ENCODE measurements at places on chromosomes 11 and 22. TPM values are rescaled to one million over a fixed set of nuclear protein-coding genes. Genes with fewer than 3 reads are reported as not detected.

Gene OR52E8
- not detected for total RNA-seq

Gene CALCB
- total RNA-seq: 5.6 TPM

Gene RAPSN
- not detected for total RNA-seq

Gene UQCR10
- total RNA-seq: 208 TPM

Gene OR6X1
- total RNA-seq: not detected

Gene NOX4
- total RNA-seq: 4.7 TPM

Gene TRIM6
- 3.3 TPM for total RNA-seq

Gene MS4A4A
- total RNA-seq: 11.0 TPM

Gene PISD
- 28.1 TPM for total RNA-seq

Gene CASP1
- 8.9 TPM for total RNA-seq

Gene KCNQ1OT1
- total RNA-seq: 6.8 TPM

Gene SLC17A6
- total RNA-seq: 86.9 TPM

Gene CNTN5
- 13.2 TPM for total RNA-seq

Gene FGF19
- not detected for total RNA-seq

Gene PRG2
- total RNA-seq: 6.4 TPM

Gene ANKK1
- total RNA-seq: 0.20 TPM

Gene FOXRED1
- total RNA-seq: 28.8 TPM

Gene MRGPRF
- 28.6 TPM for total RNA-seq

Gene KCTD14
- 3.1 TPM for total RNA-seq

Gene NKAPD1
- 36.4 TPM for total RNA-seq
